SK-N-SH treated with all-trans-retinoic acid at 6 μM for 48 hours (cell line): ENCODE measurements at places on chromosomes 7 and 10.
A peak's percentile ranks its signal among the peaks of the same experiment; 100 is the strongest.

- ATAC-seq: peak; percentile 76
Measured at GRCh38 chr10:72740528-72740927, 48.6 kb downstream of the MCU start.

- ATAC-seq: no peak
Measured at GRCh38 chr7:107998150-107998549, 4.8 kb downstream of the LAMB1 start.

DNA sequence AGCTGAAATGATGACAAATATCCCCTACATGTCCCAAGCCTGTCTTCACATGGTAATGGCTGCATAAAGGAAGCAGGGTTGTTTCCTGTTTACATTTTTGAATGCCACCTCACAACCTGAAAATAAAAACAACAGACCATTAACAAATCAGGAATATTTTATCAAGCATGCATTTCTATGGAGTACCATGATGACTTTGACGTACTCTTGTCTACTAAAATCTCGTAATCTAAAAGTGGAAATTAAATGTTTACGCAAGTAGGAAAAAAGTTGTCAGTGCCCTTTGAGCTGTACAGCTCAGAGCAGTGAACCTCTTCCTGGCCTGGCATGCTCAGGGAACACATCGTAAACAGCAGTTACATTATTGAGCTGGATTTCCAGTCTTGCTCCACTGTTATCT lies 194.1 kb downstream of the INHBA start:
- ATAC-seq: no peak

DNA sequence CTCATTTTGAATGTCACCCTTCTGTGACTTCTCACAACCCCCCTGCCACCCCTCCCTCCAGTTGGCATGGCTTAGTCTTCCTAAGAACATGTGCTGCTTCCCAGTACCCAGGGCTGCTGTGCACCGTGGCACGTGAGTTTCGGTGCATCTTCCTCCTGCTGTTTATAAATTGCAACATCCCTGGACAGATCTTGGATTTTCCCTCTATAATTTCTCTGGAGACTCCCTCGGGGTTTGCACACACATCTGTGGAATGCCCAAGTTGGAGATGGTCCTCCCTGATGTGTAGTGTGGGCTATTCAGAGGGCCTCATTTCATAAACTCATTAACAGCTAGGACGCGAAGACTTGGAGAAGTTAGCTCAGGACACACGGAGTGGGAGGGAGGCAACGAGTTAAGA lies 52.9 kb downstream of the IKZF1 start:
- no peak for ATAC-seq

DNA sequence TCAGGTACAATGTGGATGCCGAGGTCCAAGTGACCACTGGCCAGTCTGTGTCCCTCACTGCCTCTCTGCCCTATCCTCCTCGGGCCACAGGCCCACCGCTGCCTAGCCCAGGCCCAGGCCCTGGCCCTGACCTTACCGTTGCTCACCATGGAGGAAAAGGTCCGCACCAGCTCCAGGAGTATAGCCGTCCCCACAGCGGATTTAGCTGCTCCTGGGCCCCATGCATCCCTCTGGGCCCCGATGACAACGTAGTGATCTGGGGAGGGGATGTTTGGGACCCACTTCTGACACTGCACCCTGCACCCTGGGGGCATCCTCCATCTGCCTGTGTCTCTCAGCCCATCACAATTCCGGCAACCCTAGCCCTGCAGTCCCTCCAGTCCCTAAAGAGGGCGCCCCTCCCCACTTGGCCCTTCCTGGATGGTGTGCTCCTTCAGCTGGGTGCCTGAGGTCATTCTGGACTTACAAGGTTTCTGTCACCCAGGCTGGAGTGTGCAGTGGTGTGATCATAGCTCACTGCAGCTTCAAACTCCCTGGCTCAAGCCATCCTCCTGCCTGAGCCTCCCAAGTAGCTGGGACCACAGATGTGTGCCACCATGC lies 12.1 kb downstream of the TFR2 start:
- ATAC-seq: peak; percentile 20

GRCh38 chr10:15860692-15861201 lies 440 bp upstream of the MINDY3 start:
- peak; percentile 40 for ATAC-seq

DNA sequence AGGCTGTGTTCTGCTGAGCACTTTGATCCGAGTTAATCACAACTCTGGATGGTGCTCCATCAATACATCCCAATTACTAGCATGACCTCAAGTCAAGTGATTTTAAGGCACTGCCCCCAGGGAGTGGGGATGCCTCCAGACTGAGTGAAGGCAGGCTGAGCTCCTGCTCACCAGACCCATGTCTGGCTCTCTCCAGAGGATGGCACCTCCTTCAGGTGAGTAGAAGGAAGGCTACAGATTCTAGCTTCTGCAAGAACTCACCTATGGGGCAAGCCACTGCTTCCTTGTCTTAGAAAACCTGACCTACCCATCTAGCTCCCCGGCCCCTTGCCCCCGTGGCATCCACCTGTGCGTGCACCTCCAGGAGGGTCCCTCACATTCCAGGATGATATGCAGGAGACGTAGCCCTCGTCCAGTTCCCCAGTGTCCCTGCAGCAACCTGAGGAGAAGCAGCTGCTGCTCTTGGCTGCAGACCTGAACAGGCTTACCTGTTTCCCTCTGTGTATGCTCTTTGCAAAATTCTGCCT lies 390.3 kb downstream of the GRID1 start:
- no peak for ATAC-seq

GRCh38 chr10:71801361-71801760 lies 28.0 kb upstream of the VSIR start:
- ATAC-seq: no peak

DNA sequence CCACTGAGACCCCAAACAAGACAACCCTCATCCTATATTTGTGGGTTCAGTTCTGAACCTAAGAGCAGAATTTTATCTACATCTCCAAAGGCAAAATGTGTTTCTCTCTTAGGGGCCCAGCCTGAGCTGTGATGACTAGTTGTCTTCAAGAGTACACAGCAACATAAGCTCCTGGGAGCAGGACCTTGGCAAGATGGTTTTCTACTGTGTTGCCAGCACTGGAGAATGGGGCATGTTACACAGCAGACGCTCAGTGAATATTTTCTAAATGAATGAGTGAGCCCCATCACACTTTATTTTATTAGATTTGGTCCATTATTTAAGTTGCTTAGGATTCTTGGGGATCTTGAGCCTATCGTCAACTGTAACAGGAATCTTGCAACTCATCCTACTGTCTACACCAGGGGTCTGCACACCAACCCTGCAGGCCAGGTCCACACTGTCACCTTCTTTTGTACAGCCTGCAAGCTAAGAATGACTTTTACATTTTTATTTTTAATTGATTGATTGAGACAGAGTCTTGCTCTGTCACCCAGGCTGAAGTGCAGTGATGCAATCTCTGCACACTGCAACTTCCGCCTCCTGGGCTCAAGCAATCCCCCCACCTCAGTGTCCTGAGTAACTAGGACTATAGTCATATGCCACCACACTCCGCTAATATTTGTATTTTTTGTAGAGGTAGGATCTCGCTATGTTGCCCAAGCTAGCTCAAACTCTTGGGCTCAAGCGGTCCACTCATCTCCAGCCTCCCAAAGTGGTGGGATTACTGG lies 347.1 kb downstream of the FGFR2 start:
- no peak for ATAC-seq

DNA sequence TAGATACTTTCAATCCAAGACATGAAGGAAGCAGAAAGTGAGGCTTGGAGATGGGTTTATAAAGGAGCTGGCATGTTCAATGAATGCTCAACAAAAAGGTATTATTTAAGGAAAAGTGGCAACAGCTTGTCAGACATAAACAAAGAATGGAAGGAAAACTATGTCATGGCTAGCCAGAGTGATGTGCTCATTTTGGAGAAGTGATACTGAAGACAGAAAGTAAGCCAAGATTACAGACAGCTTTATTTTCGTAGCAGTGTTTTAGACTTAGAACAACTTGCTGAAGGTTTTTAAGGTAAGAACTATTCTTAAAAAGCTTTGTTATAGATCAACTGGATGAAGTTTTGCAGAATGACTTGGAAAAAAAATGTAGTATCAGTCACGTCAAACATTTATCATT lies 160.5 kb upstream of the FERD3L start:
- no peak for ATAC-seq

- no peak for ATAC-seq
Measured at GRCh38 chr10:131425752-131426533, 114.4 kb upstream of the TCERG1L start.

DNA sequence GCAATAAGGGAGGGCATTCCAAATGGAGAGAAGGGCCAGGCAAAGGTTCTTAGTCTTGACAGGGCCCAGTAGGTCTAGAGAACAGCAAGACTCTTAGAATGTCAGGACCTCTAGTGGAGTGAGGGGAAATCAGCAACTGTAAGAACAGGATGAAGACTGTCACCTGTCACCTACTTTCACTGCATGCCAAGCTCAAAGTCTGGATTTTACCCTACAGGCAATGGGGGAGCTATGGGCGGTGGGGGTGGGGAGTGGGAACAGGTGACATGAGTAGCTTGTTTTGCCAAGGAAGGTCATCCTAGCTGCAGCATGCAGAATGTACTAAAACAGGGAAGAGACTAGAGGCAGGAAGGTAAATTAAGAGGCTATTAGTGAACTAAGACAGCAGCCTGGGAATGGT lies 18.3 kb downstream of the GOT1 start:
- no peak for ATAC-seq

- no peak for ATAC-seq
Measured at GRCh38 chr10:124250506-124250905, 157.1 kb upstream of the CHST15 start.

DNA sequence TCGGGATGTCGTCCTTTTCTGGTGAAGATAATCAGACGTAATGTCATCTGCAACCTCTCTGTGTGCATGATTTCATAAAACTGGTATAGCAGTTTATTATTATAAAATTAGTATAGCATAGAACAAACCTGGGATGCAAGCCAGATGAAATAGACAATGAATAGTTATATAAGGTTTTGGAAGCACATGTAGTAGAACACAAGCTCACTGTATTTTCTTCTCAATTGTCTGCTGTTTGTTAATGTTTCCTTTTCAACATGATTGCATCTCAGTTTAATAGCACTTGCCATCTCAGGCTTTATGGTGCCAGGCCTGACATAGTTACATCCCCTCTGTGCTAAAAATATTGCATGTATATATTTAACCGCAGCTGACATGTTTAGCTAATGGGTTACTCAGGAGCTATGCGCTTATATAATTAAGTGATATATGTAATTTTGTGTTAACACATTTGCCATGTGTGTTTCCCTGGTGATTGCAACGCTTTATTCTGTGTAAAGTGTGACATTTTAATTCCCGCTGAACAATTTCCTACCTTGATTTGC lies 132.7 kb downstream of the ARID5B start:
- no peak for ATAC-seq

DNA sequence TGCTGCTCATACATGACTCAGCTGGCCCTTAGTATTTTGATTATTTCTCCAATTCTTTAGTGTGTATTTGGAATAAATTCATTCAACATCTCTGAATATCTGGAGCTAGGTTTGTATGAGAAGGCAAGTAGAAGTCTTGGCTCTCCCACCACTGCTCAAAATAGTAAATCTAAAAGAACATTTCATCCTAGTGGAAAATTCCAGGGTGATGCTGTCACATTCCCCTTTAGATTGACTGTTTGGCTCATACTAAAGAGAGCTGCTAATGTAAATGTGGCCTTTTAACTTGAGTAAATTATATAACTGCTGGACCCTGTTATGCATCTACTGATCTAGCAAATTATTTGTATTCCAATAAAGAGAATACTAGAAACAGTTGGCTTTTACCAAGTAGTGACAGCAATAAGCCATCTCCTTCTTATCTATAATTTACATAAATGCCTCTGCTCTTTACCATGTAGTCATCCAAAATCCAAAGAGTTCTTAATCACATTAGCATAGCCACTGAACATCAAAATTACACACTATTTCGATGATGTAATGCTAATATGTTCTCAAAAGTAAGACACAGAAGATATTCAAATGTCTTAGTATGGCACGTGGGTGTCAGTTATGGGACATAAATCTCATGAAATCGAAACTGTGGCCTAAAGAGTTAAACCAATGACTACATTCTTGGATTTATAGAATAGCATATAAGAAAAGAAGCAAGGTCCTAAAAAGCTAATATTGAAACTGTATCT lies 86.9 kb upstream of the KCND2 start:
- ATAC-seq: no peak

DNA sequence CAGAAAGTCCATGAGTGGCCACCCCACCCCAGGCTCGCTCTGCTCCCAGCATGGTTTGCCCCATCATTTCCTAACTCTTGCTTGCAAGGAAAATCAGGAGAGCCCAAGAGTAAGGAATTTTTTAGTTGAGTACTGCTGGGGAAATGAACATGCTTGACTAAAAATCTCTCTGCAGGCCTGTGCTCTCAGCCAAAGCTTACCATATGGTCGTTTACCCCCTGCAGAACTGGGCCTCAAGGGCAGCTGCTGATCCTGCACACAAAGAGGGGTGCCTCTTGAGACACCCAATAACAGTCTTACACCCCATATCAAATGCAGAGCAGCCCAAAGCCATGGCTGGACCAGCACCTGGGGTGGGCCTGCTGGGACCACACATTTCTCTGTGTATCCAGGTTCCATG lies 183.2 kb downstream of the CXCL12 start:
- ATAC-seq: no peak

GRCh38 chr10:132194726-132195125 lies 8.0 kb downstream of the DPYSL4 start:
- no peak for ATAC-seq

GRCh38 chr7:37826825-37827224 lies 21.6 kb upstream of the NME8 start:
- no peak for ATAC-seq

DNA sequence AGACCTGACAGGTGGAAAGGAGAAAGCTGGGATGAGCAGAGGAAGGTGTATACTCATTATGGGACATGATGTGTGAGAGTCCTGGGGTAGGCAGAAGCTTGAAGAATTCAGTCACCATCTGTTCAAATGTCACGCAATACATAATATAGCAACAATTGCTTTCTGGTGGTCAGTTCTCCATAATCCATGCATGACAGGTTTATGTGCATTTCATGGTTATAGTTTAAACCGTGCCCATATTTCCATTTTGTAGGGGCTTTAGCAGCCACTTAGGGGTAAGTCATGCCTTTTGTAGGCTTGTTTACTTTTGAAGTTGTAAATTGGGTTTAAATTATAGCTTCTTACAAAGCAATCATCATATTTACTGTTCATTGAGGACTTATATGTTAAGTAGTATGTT lies 158.8 kb downstream of the NXPH1 start:
- ATAC-seq: no peak

- ATAC-seq: no peak
Measured at GRCh38 chr10:11698691-11699549, 43.3 kb upstream of the ECHDC3 start.

DNA sequence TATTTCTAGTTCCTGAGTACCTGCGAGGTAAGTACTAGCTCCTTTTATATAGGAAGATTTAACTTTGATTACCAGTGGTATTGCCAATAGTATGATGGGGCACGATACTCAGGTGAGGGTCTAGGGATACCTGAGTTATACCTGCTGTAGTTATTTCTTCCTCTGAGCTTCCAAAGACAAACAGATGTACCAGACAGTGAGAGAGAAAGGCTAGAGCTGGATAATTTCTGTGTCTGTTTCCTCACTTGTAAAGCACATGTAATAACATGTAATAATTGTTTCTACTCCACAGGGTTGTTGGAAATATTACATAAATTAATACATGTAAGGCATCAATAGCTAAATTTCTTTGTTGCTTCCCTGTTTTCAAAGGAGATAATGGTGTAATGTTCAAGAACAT lies 53.7 kb downstream of the CPED1 start:
- ATAC-seq: no peak
